ENCODE measurements at places on chromosomes 3 and 15. TPM values are rescaled to one million over a fixed set of nuclear protein-coding genes. Genes with fewer than 3 reads are reported as not detected.

Gene UBR1
- 16.2 TPM for total RNA-seq

Gene NUP210
- 73.9 TPM for total RNA-seq

GRCh38 chr15:34365836-34366235 lies 1.2 kb downstream of the LPCAT4 start:
- no peak for DNase-seq

Gene OR5K2
- not detected for total RNA-seq

- DNase-seq: no peak
Observed at GRCh38 chr3:74048699-74049098, 424.0 kb upstream of the PDZRN3 start.

DNA sequence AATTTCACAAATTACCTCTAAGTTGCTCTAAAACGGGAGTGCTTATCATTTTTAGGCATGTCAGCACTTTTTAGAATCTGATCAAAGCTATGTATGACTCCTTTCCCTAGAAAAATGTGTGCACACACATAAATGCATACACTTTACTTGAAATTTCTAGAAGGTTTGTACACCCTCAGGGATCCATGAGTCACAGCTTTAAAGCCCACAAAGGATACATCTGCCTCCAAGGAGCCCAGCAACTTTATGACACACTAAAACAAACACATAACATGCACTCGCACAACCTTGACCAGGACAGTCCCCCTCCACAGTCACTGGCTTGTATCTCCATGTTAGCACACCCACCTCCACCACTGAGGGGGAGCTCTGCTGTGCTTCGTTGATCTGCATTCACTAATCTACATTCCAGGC lies 722.0 kb upstream of the CFAP20DC start:
- DNase-seq: no peak
